Vagina (tissue), 2 donors: ENCODE measurements at places on chromosomes 16 and 17.

- no peak for DNase-seq
Measured at GRCh38 chr17:863880-864279, 81.7 kb downstream of the MRM3 start.

- no peak for DNase-seq
Measured at GRCh38 chr16:65394281-65394680, 272.4 kb upstream of the CDH11 start.

GRCh38 chr16:58284469-58284868, 10.4 kb downstream of the PRSS54 start:
- DNase-seq: no peak

DNA sequence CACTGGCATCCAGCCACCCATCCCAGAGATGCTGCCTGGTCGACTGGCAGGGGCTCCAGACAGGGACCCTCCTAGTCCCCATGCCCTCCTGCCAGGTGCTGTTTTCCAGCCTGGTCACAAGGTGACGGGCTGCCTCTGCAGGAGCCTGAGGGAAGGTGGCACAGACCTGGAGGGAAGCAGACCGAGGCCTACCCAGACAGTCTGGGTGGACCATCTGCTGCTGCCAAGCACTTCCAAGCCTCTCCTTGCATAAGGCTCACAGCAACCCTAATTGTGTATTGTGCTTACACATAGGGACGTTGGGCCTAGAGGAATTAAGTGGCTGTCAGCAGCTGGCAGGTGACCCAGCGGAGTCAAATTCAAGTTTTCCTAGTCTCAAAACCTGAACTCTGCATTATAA, 90.1 kb upstream of the KCNJ18 start:
- no peak for DNase-seq

DNA sequence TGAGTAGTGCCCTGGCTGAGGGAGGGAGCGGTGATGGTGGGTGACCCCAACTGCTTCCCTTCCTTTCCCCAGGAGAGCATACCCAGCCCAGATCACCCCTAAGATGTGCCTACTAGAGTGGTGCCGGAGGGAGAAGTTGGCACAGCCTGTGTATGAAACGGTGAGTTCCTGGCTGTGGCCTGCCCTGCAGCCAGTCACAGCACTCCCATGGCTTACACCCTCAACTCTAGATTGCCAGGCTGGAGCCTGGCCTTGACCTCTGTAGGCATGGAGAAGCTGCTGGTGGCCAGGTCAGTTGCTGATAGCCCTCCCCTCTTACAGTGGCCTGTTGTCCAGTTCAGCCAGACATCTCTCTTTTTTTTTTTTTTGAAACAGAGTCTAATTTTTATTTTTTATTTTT, 8.6 kb upstream of the NFATC3 start:
- DNase-seq: peak; percentile 61

GRCh38 chr17:7045492-7046126, 1.7 kb upstream of the SLC16A11 start:
- DNase-seq: no peak

GRCh38 chr17:70099294-70099693, 24.3 kb downstream of the KCNJ16 start:
- no peak for DNase-seq

DNA sequence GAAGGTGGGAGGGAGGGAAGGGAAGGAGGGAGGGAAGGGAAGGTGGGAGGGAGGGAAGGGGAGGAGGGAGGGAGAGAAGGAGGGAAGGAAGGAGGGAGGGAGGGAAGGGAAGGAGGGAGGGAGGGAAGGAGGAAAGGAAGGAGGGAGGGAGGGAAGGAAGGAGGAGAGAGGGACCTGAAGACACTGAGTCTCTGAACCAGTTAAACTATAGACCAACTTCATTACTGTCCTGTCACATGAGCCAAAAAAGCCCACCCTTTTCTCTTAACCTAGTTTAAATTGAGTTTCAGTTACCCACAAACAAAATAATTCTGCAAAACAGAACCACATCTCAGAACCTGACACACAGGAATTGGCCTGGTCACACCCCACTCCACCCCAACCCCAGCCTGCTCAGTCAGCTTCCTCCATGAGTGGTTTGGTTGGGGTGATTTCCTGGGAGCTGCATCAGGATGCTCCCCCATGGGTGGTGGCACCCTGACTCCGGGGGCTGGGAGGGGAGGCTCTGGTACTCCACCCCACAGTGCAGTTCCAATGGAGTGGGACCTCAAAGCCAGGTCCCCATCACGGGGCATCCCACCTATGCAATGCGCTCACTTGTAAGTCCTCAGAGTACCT, 4.7 kb upstream of the PRR29 start:
- DNase-seq: no peak

- no peak for DNase-seq
Measured at GRCh38 chr16:2087748-2088631, 40.2 kb downstream of the TSC2 start.

- DNase-seq: no peak
Measured at GRCh38 chr16:8126313-8126712, 464.0 kb downstream of the TMEM114 start.

- no peak for DNase-seq
Measured at GRCh38 chr17:81999587-81999975, 22.2 kb downstream of the ASPSCR1 start.

- no peak for DNase-seq
Measured at GRCh38 chr17:73414171-73414955, 102.6 kb upstream of the CDC42EP4 start.

DNA sequence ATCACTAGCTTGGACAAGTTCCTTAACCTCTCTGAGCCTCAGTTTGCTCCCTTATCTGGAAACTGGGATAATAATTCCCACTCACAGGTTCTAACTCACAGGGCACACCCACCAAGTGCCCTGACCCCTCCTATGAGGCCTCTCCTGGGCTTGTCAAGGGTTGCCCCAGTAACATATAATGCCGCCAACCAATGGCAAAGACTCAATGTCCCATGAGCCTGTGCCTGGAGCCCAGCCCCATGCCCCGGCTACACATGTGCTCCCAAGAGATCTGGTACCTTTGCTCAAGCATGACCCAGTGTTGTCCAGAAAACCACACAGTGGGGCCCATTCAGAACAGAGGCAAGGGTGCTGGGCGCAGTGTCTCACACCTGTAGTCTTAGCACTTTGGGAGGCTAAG, 8.5 kb upstream of the FBXL19 start:
- DNase-seq: no peak

DNA sequence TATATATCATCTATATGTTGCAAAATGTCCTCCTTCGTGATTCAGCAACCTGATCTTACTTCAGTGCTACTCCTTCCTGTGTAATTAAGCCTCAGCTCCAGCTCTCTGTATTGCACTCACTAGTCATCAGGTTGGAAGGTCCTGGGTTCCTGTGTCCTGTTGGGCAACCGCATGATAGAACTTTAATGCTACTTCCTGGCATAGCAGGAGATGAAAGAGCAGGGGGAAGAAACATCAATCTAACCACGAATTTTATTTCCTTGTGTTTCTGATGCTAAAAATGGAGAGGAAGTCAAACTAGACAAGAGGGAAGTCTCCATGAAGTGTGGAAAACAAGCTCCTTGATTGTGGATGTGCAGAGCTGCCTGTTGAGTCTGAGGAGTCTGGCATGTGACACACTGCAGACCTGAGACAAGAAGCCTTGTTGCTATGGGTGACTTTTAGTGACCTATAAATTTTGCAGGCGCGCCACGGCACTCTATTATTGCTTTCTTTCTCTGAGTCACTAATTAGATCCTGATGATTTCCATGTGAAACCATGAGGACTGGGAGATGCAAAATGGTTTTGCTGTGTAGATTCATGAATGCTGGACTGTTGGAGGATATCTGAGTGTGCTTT, 25.6 kb downstream of the IGSF6 start:
- DNase-seq: no peak

GRCh38 chr16:88628512-88628974, 9.8 kb upstream of the IL17C start:
- DNase-seq: no peak

- DNase-seq: no peak
Measured at GRCh38 chr17:64984851-64985521, 65.7 kb upstream of the LRRC37A3 start.

GRCh38 chr16:3597676-3598075, 13.7 kb downstream of the SLX4 start:
- DNase-seq: no peak

DNA sequence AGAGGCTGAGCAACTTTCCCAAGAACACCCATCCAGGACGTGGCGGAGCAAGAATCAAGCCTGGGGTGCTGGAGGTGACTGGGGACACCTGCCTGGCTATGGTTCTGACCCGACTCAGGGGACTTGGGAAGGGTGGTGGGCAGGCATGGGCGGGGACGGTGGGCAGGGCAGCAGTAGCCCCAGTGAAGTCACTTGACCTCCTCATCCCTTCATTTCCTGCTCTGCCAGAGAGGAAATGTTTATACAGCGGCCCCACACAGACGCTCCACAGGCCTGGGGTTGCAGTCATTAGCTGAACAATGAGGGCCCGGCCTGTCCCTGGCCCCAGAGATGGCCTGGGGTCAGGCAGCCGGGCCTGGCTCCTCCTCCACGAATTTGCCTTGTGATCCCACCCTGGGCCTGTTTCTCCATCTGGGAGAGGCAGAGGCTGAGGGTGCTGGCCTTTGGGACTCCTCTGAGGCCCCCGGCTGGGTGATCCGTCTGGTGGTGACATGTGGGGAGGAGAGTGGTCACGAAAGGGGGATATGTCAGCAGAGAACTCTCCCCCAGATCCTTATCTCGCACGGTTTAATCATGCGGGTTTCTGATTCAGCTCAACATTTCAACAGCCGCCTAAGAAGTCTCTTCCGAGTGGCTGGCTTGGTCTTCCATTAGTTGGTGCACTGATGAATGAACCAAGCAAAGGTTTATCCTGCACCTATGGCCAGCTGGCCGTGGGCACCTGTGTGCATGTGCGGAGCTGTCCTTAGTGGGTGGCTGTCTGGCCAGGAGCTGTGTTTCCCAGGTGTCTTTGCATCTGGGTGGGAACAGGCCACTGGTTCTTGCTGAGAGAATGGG, 175.9 kb downstream of the IRF8 start:
- no peak for DNase-seq

DNA sequence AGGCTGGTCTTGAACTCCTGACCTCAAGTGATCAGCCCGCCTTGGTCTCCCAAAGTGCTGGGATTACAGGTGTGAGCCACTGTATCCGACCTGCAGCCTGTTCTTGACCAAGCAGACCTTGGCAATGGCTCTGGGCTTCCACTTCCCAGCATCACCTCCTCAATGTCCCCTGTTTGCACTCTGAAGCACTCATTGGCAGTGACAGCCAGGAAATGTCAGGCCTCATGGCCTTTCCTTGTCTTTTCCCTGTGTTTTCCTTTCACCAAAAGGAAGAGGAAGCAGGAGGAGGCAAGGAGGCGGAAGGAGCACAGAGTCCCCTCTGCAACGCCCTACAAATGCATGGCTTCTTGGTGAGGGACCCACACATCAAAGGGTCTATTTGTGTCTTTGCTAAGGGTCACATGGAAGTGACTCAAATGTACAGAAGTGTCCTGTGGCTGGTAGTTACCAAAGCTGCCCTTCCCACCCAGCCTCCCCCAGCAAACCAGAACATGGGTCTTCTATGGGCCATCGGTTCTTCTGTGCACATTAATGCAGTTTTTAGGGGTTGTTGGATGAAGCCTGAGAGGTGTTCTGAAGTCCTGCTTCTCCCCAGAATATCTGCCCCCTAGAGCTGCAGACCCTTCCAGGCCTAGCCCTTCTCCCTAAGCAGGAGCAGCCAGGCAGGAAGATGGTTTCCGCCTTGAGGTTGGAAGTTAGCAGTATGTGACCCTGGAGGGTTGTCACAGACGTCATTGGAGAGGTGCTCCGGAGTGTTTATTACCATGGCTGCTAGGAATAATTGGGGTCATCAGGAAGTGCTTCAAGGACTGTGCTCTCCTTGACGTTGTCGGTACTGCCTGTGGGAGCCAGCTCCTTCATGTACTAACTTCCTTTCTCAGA, 60.8 kb downstream of the WIPI1 start:
- DNase-seq: no peak

- no peak for DNase-seq
Measured at GRCh38 chr16:1407753-1408152, 6.8 kb downstream of the UNKL start.

- no peak for DNase-seq
Measured at GRCh38 chr16:11356573-11357331, 11.5 kb downstream of the RMI2 start.

DNA sequence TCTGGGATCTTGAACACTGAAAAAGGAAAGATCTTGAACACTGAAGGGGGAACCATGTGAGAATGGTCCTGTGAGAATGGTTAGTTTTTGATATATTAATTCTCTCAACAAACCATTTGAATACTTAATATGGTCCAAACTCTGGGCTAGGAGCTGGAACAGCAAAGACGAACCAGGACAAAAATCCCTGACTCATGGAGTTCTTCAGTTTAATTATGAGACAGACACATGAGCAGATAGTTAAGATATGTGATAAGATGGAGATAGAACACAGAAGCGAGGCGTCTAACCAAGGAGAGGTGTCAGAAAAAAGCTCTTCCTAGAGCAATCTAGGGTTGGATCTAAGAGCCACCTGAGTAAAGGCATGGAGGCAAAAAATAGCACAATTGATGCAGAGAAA, 1.6 kb downstream of the CKLF start:
- DNase-seq: no peak

DNA sequence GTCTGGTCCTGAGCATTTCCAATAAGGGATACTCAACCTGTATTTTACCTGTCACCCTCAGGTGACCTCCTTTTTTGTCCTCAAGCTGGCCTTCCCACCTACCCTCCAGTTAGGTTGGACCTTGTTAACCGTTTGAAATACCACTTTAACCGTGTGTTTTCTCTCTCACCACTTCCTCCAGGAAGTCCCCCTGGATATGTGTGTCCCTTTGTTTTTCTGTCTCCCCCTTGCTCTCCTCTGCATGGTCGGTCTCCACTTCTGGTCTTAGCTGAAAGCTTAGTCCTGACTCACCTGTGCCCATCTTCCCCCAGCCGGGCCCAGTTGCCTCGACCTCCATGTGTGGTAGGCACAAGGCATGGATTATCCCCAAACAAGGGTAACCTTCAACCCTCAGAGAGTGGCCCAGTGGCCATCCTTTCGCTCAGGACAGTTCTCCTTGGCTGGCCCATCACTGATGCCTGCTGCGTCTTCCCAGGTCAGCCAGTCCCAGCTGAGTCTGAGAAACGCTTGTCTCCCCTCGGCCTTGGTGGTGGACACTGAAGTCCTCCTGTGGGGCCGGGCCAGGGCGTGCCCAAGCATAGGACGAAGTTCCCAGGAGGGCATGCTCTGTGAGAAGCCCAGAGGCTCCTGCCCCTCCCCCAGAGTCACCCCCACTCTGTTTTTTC, 20.0 kb downstream of the LASP1 start:
- DNase-seq: no peak

DNA sequence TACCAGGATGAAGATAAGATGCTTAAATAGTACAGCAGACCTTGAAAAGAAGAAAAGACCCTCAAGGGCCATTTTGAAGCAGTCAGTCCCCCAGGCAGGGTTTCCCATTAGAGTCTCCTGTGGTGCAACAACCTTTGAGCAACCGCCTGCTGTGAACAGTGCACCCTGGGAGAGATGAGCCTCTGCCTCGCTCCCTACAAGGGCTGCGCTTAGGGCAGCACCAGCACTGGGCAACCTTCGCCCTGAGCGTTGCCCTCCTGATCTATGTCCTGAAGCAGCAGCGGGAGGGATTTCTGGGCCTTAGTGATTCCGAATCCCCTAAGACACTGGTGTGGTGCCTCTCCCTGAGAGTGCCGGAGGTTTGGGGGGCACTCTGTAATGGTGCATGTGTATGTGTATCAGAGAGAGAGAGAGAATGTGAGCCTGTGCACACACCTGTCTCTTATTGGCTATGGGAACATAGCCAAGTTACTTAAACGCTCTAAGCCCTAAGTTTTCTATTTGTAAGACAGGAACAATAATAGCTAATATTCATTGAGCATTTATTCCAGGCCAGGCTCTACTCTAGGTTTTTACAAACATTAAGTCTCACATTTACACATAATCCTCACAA, 25.2 kb upstream of the ABCC12 start:
- DNase-seq: no peak
